ENCODE measurements at places on chromosomes 5 and 9.

DNA sequence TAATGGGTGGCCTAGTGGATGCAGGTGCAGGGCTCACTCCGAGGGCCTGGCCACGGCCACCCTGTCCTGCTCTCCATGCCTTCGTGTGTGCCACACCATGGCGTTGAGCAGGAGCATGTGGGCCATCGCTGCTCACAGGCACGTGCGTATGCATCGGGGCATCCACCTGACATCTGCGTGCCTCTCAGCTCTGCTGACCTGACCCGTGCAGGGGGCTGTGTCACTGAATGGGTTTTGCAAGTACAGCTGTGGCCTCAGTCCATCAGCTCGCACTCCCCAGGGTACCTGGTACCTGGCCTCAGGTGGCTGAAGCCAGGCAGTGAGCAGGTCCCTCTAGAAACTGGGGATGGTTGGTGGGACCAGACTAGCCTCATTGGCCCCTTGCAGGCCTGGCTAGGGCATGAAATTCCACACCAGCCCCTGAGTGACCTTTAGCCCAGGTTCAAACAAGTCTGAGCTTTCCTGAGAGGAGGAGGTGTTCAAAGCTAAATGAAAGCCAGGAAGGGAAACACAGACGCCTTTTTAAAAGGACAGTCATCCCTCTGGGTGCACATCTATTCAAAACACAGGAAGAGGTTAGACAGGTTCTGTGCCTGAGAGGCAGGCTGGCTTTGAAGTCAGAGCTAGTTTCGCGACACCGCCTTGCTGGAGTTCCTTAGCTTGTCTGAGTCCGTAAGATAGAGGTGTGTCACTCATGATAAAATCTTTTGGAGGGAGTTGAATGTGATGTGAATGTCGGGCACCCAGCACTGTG lies 74.0 kb downstream of the MACROH2A1 start:
- DNase-seq, result peak; percentile 10

- no peak for DNase-seq
Measured at GRCh38 chr9:18056269-18056992, 417.5 kb upstream of the ADAMTSL1 start.

DNA sequence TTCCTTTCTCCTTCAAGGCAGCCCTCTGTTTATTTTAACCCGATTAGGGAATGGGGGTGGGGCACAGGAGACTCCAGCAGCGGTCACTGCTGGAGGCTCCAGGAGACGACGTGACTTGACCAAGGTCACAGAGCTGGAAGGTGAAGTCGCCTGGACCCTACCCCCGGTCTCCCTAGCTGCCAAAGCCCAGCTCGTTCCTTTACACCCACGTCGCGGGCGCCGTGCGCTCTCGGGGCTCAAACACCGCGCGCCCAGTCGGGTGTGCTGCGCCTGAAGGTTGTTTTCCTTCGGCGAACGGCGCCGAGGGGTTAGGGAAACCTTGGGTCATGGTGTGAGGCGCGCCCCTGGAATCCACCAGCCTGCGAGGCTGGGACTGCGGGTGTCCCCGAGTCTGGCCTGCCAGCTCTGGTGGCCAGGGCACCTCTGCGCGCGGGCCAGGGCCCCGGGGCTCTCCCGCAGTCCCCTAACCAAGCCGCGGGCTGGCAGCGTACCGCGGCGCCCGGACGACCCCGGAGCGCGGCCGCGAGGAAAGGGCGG lies 747 bp upstream of the UNC5A start:
- no peak for DNase-seq

DNA sequence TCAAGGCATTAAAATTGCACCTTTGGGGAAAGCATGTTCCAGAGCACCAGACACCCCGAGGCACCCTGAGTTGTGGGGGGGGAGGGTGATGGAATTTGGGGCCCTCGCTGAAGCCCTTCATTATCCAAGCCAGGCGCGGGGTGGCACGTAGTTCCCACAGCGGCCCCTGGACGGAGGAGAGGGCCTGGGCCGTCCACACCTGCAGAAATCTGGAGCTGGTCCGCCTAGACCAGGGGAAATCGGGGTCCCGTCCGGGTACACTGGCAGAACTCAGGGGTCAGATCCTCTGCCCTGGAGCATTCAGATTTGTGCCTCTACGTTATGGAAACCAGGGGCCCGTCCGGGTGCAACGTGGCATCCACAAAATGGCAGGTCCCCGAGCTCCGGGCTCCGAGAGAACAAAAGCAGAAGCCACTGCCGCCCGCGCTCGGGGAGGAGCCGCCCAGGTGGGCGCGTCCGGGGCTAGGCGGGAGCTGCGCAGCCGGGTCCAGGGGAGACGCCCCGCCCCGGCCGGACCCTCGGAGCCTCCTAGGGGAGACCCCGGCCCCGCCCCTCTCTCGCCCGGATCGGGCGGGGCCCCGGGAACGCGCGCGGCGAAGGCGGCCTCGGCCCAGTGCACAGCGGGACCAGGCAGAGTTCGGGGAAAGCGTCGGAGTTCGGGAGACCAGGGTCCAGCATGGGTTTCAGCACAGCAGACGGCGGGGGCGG lies at the start of gene PLEKHG4B:
Gene PLEKHG4B, plus strand, starts transcription at position 613 of the 708 bp plus-strand sequence. Its CDS starts 64 bp downstream, at position 677.
- DNase-seq, result no peak

DNA sequence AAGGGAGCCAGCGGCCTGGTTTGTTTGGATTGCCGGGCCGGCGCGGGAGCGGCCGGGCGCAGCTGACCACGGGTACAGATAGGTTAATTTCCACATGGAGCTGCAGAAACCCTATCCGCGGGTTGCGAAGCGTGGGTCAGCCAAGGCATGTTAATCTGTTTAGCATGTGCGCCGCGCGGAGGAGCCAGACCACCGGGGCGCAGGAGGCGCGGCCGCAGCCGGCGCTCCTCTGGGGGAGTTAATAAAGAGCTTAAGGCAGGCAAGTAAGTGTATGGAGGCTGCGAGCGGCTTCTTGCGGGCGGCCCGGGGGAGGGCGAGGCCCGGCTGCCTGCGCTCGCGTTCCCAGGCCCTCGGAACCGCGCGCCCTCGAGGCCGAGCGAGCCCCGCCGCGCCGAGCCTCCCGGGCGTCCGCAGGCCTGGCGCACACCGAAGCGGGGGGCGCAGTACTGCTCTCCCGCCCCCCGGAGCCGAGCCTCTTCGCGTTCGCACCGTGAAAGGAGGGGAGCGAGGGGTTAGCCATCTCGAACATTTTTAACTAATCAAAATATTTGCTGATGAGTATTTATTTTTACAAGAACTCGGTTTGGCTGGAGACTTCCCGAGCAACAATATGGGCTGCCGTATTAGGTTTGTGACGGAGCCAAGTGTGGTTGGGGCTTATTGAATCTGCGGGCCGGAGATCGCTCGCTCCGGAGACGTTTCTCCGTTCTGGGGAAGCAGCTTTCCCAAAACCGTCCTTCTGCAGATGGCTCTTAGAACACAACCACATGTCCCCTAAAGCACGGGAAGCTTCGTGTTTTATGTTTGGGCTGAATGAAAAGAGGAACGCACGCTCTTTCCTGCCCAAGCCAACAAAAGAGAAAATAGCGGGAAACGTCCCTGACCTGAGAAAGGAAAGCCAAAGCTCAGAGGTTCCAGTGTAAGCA lies 28.8 kb downstream of the FOXD1 start:
- DNase-seq, result no peak

DNA sequence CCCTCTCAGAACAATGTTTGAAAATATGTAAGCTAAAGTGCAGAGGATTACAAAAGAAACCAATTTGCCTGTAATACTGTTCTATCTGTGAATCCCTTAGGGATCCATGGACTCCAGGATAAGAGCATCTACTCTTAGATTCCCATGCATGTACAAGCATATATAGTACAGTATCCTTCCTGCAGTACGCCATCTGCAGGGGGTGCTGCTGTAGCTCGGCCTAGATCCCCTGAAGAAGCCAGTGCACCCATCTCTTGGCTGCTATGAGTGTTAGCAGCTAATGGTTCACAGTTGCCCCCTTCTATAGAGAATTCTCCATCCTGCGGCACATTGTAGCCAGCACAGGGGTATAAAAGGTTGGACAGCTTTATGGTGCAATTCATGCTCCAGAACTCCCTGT lies 61.8 kb upstream of the SLC30A5 start:
- DNase-seq, result no peak

- DNase-seq, result peak; percentile 11
Measured at GRCh38 chr5:38420691-38421390, 135.6 kb downstream of the LIFR start.

DNA sequence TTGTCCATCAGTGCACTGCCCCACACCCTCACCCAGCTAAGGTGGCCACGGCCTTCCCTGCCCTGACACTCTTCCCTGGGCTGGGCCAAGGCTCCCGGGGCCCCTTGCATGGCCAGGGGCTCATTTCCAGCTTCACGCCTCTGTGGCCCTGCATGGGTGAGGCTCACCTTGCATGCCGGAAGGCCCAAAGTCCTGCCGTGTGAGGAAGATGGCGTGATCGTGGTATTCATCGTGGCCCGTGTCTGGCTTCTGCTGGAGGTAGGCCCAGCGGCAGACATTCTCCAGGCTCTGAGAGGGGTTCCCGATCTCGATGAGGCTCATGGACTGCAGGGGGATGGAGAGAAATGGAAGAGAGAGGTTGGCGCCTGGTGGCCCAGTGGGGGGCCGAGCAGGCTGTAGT lies 98.4 kb downstream of the ZNF354C start:
- DNase-seq, result no peak

DNA sequence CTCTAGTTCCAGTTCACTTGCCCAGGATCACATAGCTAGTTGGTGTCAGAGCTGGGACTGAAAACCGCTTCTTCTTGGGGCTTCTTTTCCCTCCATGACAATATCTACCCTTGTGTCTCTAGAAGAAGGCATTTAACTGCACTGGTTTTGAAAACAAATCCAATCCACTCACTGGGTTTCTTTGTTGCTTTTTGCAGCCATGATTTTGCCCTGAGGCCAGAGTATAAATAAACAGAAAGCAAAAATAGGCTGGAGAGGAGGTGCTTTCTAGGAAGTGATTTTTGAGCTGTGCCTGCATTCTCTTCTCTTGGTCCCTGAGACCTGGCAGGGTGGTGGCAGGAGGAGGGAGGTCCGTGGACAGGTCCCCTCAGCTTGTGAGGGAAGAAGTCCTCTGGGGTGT lies 6.9 kb upstream of the TRIO start:
- no peak for DNase-seq

- no peak for DNase-seq
Measured at GRCh38 chr5:9898319-9898718, 268.2 kb upstream of the TAS2R1 start.

- no peak for DNase-seq
Measured at GRCh38 chr9:128553728-128554127, 1.3 kb downstream of the SPTAN1 start.

DNA sequence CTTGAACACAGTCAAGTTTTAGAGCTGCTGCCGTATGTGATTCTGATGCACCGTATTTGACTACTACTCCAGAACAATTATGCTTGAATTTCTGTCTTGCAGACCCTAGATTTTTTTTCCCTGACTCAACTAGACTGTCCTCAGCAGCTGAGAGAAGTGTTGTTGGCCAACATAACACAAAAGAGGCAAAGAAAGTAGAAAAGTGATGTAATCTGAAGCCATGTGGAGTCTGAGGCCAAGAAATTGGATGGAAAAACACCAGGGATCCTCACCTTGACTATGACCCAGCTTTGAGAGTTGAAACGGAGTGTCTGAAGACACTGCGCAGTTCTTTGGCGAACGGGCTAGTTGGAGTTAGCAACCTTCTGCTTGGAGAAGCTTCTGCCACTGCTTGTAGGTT lies 36.3 kb upstream of the FGF1 start:
- DNase-seq, result no peak

GRCh38 chr5:40224421-40224820 lies 455.3 kb upstream of the PTGER4 start:
- no peak for DNase-seq

DNA sequence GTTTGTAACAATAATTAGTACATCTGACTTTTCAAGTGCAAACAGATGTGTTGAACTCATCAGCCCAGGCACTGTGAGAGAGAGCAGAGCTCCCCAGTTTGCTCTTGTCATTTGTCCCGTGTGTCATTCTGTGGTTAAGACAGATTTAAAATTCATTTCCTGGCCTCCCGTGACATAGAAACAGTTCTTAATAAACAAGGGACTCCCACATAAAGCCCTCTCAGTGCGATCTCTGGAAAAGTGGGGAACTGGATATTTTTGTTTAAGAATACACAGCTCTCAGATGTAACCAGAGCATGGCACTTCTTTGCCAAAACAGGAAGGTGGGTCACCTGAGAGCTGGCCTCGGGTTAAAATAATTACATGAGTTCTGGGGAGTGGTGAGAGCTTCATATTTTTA lies 58.6 kb downstream of the PRKACG start:
- no peak for DNase-seq

GRCh38 chr5:14445013-14445412 lies 136.6 kb upstream of the OTULINL start:
- DNase-seq, result no peak

- no peak for DNase-seq
Measured at GRCh38 chr5:76703707-76704106, 12.2 kb upstream of the F2R start.

DNA sequence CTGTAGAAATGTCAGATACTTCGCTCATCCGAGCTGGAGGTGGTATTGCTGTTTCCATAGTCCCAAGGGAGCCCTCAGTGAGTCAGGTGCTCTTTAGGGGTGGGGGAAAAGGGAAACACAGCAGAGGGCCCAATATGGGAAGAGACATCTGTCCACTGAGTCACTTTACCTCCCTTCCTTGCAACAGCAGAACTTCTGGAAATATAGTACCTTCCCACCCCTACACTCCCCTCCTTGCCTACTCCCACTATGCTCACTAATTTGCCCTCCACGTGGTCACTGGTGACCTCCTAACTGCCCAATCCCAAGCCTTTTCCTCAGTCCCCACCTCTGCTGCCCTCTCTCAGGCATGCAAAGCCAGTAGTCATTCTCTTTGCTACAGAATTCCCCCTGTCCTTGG lies 1.9 kb downstream of the HK3 start:
- no peak for DNase-seq

GRCh38 chr5:93343570-93343969 lies 237.4 kb downstream of the NR2F1-AS1 start:
- no peak for DNase-seq

DNA sequence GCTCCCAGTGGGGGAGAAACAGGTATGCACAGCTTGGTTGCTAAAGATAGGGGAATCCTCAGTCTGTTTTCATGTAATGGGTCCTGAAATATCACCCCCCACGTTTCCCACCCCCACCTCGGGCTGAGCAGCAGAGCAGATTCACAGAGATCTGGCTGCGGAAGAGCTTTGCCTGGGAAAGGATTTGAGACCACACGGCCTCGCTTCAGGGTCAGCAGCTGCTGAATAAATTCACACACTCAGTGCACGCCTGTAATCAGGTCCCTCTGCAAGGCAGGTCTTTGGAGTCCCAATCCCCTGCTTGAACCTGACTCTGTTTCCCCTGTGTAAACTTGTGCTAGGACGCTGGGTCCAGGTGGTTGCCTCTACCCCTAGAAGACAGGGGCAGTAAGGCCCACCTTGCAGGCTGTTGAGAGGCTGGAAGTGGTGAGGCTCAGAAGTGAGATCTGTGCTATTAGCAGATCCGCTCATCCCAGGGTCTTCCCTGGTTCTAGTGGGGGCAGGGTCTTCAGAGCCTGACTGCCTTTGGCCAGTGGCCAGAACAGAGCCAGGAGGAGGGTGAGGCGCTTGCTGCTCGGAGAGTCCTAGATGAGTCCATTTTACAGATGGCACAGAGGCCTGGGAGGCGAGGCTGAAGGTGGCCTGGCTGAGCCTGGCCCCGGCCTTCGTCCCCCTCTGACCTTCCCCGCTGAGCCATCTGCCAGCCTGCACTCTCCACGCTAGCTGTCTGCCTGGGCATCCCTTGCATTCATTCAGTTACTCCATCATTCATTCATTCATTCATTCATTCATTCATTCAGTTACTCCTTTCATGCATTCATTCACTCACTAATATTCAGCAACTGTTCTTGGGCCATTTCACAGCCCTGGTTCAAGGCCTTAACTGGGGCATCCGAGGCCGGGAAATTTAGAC lies 16.7 kb upstream of the NEURL1B start:
- DNase-seq, result no peak

GRCh38 chr9:15357050-15357653 lies 50.1 kb upstream of the TTC39B start:
- peak; percentile 76 for DNase-seq

All from CD4-positive, alpha-beta T cell (primary cell).